Hair follicle dermal papilla cell (primary cell): ENCODE measurements at places on chromosomes 5 and 9. TPM values are rescaled to one million over a fixed set of nuclear protein-coding genes. Genes with fewer than 3 reads are reported as not detected.

Gene NDFIP1
- total RNA-seq = 69.7 and 119 TPM in 2 replicates

Gene RNF183
- total RNA-seq = not detected in 2 replicates

Gene PAEP
- total RNA-seq = not detected in 2 replicates

Gene PCDHGA11
- total RNA-seq = 14.6 and 19.8 TPM in 2 replicates

Gene BARX1
- total RNA-seq = not detected in 2 replicates

Gene RELL2
- total RNA-seq = 5.5 and 6.7 TPM in 2 replicates

Gene ECSCR
- 1.8 TPM in 1 of 2 replicates, not detected in the other for total RNA-seq

Gene HACD4
- 14.5 and 19.0 TPM in 2 replicates for total RNA-seq

Gene CARTPT
- total RNA-seq = not detected in 2 replicates

Gene NRARP
- total RNA-seq = not detected in 2 replicates

Gene IL5
- total RNA-seq = not detected in 2 replicates

Gene PTGS1
- total RNA-seq = 14.2 and 22.7 TPM in 2 replicates

Gene PCDHB10
- 0.81 and 0.97 TPM in 2 replicates for total RNA-seq

Gene CLPTM1L
- 106 and 128 TPM in 2 replicates for total RNA-seq

Gene MATR3
- total RNA-seq = 200 and 201 TPM in 2 replicates

Gene BTNL8
- total RNA-seq = not detected in 2 replicates

Gene GTF3C5
- total RNA-seq = 39.1 and 49.1 TPM in 2 replicates

Gene IL33
- total RNA-seq = 0.12 TPM in 1 of 2 replicates, not detected in the other

Gene WDR38
- not detected in 2 replicates for total RNA-seq

Gene GABRP
- not detected in 2 replicates for total RNA-seq

Gene BRINP1
- total RNA-seq = 1.9 and 2.9 TPM in 2 replicates

Gene CDX1
- not detected in 2 replicates for total RNA-seq

Gene SLC2A8
- 6.0 and 7.2 TPM in 2 replicates for total RNA-seq

Gene SHC3
- total RNA-seq = 7.8 and 25.3 TPM in 2 replicates

Gene FOXI1
- not detected in 2 replicates for total RNA-seq

Gene PDGFRB
- total RNA-seq = 497 and 543 TPM in 2 replicates

Gene EIF4E1B
- total RNA-seq = not detected in 2 replicates

Gene NSA2
- 62.0 and 83.5 TPM in 2 replicates for total RNA-seq

Gene SLCO6A1
- total RNA-seq = not detected in 2 replicates

Gene CDC20B
- under 0.01 TPM in 1 of 2 replicates, not detected in the other for total RNA-seq

Gene FBLL1
- total RNA-seq = 0.65 and 1.8 TPM in 2 replicates

Gene CFAP157
- 0.16 TPM in 1 of 2 replicates, not detected in the other for total RNA-seq

Gene GGTA1
- total RNA-seq = not detected in 2 replicates

Gene TXN
- total RNA-seq = 177 and 267 TPM in 2 replicates

Gene LCN1
- total RNA-seq = not detected in 2 replicates

Gene CD14
- 2.8 and 6.3 TPM in 2 replicates for total RNA-seq
